Fibroblast of lung (primary cell): ENCODE measurements at places on chromosomes 2 and 18.

- no peak for DNase-seq
These were observed 55.2 kb downstream of the BCL11A start for GRCh38 chr2:60498127-60498815.

DNA sequence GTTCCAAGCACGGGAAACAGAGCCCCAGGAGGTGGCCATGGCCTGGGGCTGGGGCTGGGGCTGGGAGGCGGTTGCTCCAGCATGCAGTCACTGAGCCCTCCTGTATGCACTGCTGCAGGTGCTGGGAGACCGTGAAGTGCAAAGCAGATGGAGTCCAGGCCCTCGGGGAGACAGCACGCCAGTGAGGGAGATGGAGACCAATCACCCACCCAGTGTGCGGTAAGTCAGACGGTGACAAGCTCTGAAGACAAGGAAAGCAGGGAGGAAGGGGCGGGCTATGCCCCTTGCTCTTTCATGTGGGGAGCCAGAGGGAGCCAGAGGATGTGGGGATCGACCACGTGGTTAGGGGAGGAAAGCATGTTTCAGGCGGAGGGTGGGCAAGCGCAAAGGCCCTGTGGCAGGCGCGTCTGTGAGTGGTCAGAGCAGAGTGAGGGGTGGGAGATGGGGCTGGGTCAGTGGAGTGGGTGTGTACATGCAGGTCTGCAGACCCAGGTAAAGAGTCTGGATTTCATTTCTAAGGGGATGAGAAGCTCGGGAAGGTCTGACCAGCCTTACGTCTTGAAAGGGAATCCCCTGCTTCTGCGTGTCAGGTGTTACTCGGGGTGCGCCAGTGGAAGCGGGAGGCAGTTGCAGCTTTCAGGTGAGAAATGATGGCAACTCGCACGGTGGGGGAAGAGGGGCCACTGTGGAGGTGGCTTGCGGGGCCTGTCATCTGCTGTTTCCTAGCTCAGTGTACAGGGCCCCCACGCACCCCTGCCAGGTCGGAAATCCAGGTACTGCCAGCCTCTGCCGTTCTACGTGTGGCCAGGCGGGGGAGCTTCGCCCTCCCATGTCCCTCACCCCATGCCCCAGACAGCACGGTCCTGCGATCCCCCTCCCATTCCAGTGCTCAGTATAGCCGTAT lies 19.4 kb downstream of the RRM2 start:
- no peak for DNase-seq

DNA sequence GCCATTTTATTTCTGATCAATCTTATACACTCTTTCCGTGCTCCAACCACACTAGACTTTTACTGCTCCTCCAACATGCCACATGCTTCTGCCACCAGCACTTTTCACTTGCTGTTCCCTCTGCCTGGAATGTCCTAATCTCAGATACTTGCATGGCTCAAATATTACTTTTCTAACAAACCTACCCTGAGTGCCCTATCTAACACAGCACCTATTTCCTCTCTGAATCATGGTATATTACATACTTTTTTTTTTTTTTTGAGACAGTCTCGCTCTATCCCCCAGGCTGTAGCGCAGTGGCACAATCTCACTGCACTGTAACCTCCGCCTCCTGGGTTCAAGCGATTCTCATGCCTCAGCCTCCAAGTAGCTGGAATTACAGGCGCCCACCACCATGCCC lies 166.3 kb upstream of the CAVIN2 start:
- no peak for DNase-seq

- no peak for DNase-seq
These were observed 21.6 kb upstream of the AGXT start for GRCh38 chr2:240846873-240847595.

DNA sequence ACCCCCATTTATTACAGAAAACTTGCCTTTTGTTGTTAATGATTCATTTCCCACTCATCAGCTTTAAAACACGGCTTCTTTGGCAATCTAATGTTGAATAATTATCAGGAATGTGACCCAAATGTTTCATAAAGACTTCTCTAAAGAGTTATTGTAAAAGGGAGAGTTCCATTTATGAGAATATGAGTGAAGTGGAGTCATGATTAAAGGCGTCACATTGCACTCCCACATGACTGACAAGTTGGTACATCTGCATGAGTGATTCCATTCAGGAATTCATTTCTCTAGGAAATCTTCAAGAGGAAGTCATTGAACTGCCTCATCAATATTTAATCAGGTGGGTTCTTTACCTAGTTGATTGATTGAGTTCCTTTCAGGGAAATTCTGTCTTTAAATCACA lies 184.8 kb downstream of the LNPK start:
- no peak for DNase-seq

- peak; percentile 58 for DNase-seq
These were observed 175.1 kb downstream of the NCK2 start for GRCh38 chr2:105919826-105920225.

DNA sequence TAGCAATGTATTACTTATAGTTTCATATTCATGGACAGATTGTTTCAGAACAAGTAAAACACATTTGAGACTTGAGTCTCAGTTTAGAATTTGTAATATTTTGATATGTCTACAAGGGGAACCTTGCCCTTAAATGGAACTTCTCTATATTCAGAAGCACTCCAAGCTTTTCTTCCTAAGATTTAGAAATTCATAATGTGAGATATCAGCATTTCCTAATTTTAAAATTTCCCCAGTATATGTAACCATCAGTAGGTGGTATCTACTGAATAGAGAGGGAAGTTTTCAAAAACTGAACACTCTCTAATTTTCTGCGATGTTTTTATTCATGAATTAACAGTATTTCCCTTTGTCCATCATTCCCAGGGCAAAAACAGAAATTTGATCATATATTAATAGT lies 7.6 kb downstream of the ANKRD62 start:
- no peak for DNase-seq

DNA sequence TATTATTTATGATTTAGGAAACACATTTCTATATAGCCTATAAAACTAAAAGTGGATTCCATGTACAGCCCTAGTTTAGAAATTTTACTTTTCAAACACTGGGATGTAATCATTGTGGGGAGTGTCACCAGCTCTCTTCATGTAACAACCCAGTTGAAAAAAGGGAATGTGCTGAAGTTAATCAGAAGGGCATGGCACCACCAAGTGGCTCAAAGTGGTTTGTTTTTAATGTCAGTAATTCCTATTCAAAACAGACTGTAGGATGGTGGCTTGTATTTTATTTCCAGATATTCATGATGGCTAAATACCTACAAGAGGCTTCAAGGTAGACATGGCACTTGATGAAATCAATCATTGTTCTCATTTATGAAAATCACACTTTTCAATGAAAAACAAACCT lies 58.1 kb upstream of the TMEM182 start:
- DNase-seq = peak; percentile 9

- peak; percentile 44 for DNase-seq
These were observed 44.7 kb downstream of the GYPC start for GRCh38 chr2:126700677-126701076.

GRCh38 chr2:41992671-41993434 lies 55.0 kb upstream of the PKDCC start:
- no peak for DNase-seq

DNA sequence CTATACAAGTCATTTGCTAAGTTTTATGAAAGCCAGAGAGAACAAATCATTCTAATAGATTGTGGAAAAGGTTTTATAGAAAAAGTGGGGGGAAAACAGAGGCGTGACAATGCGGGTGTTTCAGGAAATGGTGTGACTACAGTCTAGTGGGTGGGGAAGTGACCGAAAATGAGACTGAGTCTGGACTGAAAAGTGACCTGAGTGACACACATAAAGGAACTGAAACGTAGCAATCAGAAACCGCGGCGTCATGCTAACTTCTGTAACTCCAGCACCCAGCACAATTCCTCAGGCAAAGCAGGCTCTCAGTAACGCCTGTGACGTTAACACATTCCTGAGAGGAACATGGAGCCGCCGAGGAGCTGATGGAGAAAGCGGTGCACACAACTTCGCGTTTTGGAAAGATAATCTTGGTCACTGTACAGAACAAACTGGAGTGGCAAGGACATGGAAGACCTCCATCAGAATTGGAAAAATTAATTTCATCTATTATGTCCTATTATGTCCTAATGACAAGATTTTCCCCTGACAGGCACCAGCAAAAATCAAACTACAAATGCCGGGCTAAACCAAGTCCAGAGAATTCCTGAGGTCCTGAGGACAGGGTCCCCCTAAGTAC lies 1.4 kb upstream of the CD226 start:
- DNase-seq = no peak

DNA sequence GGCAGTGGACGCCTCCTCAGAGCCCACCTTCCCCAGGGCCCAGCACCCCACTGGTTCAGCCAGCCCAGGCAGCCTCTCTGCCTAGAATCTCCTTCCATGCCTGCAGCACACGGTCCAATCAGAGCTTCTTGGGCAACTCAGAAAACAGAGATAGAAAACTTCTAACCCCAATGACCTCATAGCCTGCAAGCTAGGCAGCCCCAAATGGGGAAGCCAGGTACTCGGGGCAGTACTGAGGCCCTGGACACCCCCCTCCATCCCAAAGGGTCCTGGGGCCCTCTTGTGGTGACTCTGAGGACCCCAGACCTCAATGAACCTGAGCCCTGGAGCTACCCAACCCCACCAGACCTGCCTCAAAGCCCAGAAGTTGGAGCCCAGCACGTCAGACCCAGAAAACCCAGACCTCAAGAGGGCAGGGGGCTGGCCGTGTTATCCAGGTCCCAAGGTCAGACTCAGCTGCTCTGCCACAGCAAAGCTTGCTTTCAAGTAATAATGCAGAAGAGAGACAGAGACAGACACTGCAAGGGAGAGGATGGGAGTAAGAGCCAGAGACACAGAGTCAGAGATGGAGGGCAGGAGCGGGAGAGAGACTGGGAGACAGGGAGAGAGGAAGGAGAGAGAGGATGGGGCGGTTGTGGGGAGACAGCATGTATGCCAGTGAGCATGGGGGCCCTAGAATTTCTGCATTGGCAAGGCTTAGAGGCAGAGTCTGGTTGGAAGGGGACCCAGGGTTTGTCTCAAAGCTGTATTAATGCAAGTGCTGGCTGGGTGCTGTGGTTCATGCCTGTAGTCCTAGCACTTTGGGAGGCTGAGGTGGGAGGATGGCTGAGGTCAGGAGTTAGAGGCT lies 28.2 kb downstream of the SERTAD2 start:
- DNase-seq = no peak

GRCh38 chr18:59861963-59862819 lies 37.6 kb upstream of the PMAIP1 start:
- DNase-seq = no peak

DNA sequence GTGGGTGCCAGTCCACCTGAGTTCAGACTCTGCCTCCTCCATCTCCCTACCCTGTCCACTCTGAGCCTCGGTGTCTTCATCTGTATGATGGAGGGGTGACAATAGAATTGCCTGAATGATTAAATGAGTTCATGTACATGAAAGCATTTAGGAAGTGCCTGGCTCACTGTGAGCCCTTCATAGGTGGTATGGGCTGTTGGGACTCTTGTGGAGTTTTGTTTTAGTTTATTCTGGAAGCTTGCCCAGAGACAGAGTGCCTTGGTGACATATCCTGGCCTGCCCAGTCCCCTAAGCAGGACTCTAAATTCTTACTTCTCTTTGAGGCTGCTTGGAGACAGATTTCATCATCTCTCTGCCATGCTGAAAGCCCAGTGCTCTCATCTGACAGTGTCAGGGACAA lies 24.5 kb upstream of the GIGYF2 start:
- DNase-seq = no peak

DNA sequence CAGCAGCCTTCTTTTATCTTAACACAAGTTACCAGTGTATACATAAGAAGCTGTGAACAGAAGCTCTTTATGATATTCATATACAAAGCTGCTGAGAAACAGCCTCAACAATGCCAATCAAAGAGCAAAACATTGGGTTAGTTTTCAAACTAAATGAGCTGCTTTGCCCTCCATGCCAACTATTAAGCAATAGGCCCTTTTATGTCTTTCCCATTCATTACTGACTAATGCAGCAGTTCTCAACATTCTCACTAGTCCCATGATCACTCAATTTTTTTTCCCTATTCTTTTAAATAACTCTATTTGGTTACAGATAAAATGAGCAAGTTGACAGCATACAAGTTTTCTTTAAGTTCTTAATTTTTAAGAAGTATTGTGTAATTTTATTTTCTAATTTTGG lies 57.9 kb upstream of the FRZB start:
- peak; percentile 74 for DNase-seq

- DNase-seq = peak; percentile 79
These were observed 157.1 kb downstream of the COL6A3 start for GRCh38 chr2:237256887-237257286.

- DNase-seq = no peak
These were observed 14.2 kb downstream of the SEPTIN2 start for GRCh38 chr2:241329669-241330615.

GRCh38 chr2:194166818-194167217 lies 1490.2 kb upstream of the SLC39A10 start:
- peak; percentile 4 for DNase-seq
